ENCODE measurements at places on chromosomes 2 and 18.

- DNase-seq, result no peak
Measured at GRCh38 chr2:103159018-103159417, 397.2 kb downstream of the TMEM182 start.

- no peak for DNase-seq
Measured at GRCh38 chr2:195656161-195656858, 716 bp upstream of the SLC39A10 start.

GRCh38 chr18:31486165-31486564 is 11.8 kb upstream of the DSG2 start:
- DNase-seq, result no peak

- no peak for DNase-seq
Measured at GRCh38 chr18:44514106-44514505, 166.6 kb upstream of the SETBP1 start.
